Activated CD4-positive, alpha-beta T cell treated with anti-CD3 and anti-CD28 coated beads, Interleukin-2, amount 50 U/mL, for 16 hours (primary cell): ENCODE measurements at places on chromosomes 7 and 10.

DNA sequence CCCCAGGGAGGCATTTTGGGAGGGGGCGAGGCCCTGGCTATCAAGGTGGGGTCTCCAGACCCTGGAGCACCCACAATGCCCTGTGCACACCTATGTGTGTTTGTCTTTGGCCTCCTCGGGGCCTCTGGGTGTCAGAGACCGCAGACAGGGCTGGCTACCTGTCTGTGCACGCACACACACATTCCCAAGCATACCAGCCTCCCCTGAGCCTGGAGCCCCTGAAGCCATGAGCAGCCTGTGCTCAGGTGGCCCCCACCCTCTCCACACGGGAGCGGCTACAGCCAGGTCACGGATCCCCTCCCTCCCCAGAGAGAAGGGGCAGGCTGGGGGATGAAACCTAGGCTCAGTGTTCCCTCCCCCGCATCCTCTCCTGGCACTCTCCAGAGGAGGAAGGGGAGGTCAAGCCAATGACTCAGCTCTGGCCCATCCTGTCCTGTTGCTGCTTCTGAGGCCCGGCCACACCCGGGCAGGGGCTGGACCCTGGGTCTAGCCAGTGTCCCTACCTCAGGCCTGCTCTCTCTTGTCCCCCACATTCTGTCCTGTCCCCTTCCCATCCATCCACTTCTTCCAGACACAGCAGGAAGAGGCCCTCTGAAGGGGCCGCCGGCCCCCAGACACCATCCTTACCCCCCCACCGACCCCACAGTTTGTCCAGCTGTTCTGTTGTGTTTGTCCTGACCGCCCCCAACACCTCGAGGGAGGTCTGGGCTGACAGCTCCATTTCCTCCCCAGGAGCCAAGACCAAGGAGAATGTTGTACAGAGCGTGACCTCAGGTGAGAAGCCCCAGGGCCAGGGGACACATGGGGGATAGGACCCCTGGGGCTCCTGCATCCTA, 720 bp downstream of the SNCG start:
- no peak for DNase-seq

GRCh38 chr7:19061331-19061730, 56.1 kb downstream of the TWIST1 start:
- no peak for DNase-seq

- no peak for DNase-seq
Observed at GRCh38 chr10:85611746-85612377, 754.7 kb downstream of the GRID1 start.

- no peak for DNase-seq
Observed at GRCh38 chr7:102849538-102849937, 63.3 kb upstream of the LRRC17 start.

DNA sequence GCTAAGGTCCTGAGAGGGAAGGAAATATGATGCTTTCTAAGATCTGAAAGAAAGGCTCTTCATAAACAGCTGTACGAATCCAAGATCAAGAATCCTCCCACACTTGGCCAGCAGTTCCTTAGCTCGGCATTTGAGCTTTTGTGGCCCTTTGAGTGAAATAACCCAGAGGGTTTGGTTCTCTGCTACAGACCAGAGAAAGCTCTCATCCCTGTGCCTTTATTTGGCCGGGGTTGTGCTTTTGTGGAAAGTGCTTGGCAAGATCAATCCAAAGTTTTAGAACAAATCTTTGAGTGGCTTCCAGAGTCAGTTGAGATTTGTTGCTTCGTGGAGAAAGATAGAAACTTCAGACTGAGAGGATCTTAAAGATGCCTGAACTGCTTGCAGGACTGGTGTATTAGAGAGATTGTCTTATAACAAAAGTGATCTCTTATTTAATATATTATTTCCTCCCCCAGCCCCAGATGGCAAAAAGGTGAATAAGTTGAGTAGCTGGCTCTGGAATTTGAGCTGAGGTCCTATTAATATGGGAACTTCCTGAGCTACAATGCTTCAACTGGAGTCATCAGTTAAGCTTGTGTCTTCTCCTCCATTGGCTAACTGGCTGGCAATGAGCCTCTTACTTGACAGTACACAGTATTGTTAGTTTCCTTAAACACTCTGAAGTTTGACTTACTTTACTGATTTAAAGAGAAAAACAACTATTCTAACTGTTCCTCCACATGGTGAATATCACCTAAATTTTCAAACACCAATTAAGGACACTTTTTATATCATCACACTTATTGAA, 687.3 kb downstream of the MAGI2 start:
- no peak for DNase-seq
